IPS DF 6.9 (cell line): ENCODE measurements at places on chromosomes 6 and 20.

DNA sequence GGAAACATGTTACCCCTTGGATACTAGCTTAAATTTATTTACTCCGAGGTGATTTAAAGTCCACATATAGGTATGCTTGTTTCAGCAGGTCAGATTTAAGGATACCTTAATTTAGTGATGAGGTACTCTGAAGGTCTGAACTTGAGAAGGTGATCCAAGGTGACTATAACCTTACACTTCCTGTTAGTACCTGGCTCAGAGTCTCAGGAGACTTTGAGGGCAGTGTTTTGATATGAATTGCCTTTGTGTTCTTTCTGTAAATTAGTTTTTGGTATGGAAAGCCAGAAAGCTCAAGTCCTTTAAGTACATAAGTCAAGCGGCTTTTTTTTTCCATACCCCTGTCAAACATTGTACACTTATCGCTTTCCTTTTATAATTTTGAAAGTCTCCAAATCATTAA, 489.0 kb downstream of the CDKAL1 start:
- DNase-seq = no peak

- DNase-seq = no peak
Observed at GRCh38 chr6:27814665-27815424, 97.4 kb downstream of the OR2B2 start.

- no peak for DNase-seq
Observed at GRCh38 chr20:19986419-19986818, 30.7 kb upstream of the NAA20 start.

GRCh38 chr20:2150660-2151059, 49.0 kb downstream of the STK35 start:
- DNase-seq = no peak

GRCh38 chr6:124283486-124283885, 479.8 kb downstream of the NKAIN2 start:
- no peak for DNase-seq

GRCh38 chr6:41445261-41445660, 100.9 kb upstream of the FOXP4 start:
- DNase-seq = no peak

DNA sequence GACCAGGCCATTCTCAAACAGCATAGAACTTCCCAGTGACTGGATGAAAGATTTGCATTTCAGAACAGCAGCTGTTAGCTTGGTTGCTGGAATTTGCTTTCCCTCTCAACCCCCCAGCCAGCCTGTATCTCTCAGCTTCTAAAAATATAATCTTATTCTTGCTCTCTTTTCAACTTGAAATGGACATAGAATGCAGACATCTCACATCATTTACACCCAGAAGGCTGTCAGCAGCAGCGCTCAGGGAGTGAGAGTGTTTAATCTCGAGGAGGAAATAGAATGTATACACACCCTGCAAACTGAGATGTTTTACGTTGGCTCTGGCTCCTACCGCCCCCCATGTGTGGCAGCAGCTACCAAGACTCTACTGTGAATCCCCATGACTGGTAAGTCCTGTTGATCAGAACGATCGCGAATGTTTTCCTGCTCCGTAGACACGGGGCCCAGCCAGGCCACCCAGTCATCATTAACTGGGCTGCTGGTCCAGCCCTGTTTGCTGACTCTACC, 163.4 kb upstream of the SLC24A3 start:
- DNase-seq = no peak

GRCh38 chr6:125022391-125022989, 60.3 kb downstream of the RNF217 start:
- DNase-seq = no peak

GRCh38 chr20:60749804-60750602, 502.1 kb upstream of the CDH4 start:
- DNase-seq = no peak

- DNase-seq = no peak
Observed at GRCh38 chr6:110550353-110550752, 73.9 kb upstream of the SLC22A16 start.

DNA sequence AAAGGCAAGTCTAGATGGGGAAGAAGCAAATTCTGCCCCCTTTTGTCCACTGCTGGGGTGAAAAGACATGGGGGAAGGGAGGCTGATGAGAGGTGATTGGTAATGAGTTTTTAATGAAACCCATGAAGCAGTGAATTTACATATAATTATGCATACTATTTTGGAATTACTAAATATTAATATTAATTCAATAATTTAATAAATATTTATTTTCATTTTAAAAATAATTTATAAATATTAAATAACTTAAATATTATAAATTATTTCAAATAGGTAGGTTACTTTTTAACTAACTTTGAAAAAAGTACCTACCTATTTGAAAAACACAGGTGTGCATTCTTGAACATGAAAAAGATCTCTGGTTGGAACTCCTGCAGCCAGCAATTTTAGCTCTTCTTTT, 138.1 kb upstream of the GPR6 start:
- no peak for DNase-seq

DNA sequence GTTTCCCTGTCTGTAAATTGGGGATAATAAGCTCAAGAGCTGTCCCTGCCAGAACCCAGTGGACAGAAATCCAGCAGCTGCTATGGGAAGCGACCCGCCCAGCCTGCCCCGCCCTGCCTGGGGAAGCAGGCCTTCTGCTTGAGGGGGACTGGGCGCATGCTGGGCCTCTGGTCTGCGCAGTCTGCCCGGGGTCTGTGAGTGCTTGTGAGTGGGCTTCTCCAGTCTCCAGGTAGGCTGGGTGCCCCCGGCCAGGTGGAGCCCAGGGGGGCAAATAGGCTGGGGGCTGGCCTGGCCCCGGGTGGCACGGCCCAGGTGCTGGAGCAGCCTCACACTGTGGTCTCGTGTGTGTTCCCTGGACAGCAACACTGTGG, 648 bp upstream of the RBBP8NL start:
- DNase-seq = no peak

DNA sequence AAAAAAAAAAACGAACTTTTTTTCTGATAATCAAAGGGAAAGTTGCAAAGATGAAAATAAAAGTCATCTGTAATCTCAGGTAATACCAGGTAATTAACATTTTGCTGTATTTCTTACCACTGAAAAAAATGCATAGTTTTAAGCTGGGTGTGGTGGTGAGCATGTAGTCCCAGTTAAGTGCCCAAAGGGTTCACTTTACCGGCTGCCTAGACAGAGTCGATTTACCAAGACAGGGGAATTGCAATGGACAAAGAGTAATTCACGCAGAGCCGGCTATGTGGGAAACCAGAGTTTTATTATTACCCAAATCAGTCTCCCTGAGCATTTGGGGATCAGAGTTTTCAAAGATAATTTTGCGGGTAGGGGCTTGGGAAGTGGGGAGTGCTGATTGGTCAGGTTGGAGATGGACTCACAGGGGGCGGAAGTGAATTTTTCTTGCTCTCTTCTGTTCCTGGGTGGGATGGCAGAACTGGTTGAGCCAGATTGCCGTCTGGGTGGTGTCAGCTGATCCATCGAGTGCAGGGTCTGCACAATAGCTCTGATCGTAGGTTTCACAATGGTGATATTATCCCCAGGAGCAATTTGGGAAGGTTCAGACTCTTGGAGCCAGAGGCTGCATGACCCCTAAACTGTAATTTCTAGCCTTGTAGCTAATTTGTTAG, 51.9 kb downstream of the RPF2 start:
- no peak for DNase-seq

DNA sequence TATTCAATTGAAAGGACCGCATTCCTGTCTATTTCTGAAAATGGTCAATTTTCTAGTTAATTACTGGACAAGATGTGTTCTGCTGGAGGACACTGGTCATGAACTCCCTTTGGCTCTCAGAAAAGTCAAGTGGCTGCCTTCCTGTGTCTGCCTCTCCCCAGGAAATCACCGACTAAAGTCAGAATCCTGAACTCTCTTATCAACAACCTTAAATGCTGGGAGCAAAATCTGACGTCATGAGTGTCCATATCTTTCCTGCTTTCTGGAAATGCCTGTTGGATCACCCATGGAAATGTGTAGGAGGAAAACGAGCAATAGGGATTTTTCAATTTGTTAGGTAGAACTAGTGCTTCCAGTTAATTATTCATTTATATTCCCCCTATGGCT, 53.5 kb upstream of the PLCB1 start:
- DNase-seq = no peak

DNA sequence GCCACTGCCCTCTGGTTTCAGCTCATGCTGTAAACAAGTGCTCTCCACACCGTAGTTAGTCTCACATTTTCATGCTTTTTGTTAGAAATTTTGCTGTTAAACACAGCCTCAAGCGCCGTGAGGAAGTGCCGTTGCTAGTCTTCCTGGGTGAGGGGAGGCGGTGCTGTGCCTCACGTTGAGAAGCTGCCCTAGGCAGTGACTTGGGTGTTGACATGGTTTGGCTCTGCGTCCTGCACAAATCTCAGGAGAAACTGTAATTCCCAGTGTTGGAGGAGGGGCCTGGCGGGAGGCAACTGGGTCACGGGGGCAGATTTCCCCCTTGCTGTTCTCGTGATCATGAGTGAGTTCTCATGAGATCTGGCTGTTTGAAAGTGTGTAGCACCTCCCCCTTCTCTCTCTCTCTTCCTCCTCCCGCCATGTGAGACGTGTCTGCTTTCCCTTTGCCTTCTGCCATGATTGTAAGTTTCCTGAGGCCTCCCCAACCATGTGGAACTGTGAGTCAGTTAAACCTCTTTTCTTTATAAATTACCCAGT, 95.8 kb downstream of the ERMARD start:
- DNase-seq = no peak
